ENCODE measurements at places on chromosomes 4 and X.

GRCh38 chr4:1152290-1152689 is 20.1 kb downstream of the SPON2 start:
- no peak for DNase-seq

DNA sequence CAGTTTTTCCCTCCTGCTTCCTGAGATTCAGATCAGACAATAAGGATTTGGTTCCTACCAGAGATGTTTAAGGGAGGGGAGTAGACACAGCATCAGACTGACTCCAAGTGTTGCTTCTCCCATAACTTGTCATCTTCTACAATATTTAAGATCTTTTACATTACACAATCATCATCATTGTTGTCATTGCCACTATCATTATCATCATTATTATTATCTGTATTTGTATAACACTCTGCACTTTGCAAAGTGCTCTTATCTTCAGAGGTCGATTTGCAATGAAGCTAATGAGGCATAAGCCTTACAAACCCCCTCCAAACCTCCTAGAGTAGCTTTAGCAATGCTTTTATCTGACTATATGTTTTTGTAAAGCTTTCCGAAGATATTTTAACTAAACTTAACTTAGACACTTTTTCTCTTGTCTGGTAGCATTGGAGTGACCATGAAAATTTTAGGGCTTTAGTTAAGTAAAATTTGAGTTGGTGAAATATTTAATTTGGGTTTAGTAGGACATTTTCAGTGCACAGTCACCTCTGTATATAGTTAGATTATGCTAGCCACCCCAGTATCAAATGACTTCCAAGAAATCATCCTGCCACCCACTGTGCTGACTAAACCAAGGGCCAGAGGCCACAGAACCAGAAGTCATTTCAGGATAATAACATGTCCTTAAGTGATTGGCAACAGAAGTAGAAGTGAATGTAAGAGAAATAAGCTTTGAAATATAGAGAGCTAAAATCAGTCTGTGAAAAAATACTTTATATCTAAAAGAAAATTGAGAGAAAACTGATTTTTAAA is 124.2 kb upstream of the NRK start:
- DNase-seq, result no peak

- DNase-seq, result no peak
Observed at GRCh38 chr4:164997324-164997723, 19.9 kb upstream of the TRIM61 start.

DNA sequence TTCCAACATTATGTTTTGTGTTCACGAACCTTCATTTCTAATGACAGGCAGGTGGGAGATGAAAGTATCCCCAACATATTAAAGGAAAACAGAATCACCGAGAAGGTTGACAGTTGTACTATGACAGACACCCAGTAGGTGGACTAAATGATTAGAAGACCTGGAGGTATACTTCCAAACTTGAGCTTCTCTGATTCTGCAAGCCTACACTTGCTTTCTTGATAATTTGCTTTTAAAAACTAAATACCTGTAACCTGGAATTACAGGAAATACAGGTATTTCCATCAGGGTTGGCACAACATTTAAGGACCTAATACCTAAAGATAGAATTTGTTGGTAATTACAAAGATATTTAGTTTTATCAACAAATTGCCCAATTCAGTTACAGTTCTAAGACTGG is 43.4 kb downstream of the C4orf51 start:
- DNase-seq, result no peak

GRCh38 chrX:41960142-41960541 is 36.8 kb upstream of the CASK start:
- no peak for DNase-seq

GRCh38 chr4:144646523-144647094 is 653 bp downstream of the HHIP start:
- no peak for DNase-seq

- no peak for DNase-seq
Observed at GRCh38 chr4:146442801-146443200, 78.9 kb downstream of the SLC10A7 start.

GRCh38 chrX:34749896-34750295 is 92.8 kb upstream of the TMEM47 start:
- no peak for DNase-seq

DNA sequence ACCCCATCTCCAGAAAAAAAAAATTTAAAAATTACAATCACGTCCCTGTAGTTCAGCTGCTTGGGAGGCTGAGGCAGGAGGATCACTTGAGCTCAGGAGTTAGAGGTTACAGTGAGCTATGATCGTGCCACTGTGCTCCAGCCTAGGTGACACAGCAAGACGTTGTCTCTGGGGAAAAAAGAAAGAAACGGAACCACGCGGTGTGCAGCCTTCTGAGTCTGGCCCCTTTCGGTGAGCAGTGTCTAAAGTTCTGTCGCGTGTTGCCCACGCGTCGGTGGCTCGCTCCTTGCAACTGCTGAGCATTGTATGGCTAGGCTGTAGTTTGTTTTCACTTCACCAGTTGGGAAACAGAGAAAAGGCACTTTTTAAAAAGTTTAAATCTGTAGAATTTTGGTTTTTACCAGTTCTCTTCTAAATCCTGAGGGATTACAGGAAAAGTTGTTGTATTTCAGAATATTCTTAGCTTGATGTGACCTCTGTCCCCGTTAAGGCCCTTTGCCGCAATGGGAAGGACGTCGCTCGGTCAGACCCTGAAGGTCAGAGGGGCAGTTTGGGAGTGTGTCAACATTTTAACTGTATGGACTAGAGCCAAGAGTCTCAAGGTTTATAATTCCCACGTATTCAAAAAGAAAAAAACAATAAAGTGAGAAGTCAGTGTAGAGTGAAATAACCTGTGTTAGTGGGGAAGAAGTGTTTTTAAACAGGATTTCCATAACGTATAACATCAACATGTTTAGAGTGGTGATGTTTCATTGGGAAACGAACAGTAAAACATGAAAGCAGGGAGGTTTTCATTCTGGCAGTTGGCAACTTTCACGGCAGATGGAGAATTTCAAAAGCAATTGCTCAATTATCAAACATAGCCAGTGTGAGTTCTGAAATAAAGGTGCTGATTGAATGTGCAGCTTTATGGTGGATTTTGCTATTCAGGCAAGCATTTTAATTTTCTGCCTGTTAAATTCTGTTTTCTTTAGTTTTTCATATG is 45.8 kb upstream of the MSANTD1 start:
- no peak for DNase-seq

- no peak for DNase-seq
Observed at GRCh38 chr4:5717449-5718158, 6.6 kb downstream of the EVC start.

GRCh38 chrX:155105919-155106318 is 34.6 kb downstream of the BRCC3 start:
- DNase-seq, result no peak

DNA sequence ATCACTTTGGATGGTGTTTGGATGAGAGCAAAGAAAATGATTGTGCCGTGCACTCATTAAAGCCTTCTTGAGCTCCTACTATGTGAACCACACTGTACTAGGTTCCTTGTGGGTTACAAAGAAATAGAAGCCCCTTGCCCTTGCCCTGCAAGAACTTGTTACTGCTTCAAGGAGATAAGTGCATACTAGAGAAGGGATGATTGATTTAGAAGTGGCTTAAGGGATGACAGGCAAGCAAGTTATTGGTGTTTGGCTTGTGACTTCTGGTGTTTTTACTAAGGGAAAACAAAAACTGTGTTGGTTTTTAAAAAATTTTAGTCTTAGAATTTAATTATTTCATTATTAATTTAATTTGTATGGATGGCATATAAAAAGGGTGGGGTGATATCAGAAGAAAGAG is 67.4 kb downstream of the IL21 start:
- DNase-seq, result no peak

DNA sequence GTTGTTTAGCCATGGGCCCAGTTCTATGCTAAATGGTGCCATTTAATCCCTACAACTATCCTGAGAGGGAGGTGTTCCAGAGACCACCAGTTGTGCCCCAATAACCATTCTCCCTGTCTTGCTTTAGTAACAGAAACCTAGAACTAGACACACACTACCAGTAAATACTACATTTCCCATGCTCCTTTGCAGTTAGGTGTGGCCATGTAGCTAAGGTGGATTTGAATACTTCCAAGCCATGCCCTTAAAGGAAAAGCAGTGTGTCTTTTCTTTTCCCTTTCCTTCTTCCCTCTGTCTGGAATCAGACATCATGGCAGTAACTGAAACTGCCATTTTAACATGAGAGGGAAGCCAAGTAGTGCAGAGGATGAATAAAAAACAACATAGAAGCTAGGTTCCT is 90.9 kb upstream of the TMEM33 start:
- DNase-seq, result no peak

GRCh38 chrX:134679221-134679620 is 20.9 kb upstream of the PLAC1 start:
- DNase-seq, result no peak

GRCh38 chrX:96568071-96568470 is 116.6 kb upstream of the DIAPH2 start:
- no peak for DNase-seq

GRCh38 chrX:136199365-136199764 is 51.8 kb downstream of the MAP7D3 start:
- DNase-seq, result no peak

DNA sequence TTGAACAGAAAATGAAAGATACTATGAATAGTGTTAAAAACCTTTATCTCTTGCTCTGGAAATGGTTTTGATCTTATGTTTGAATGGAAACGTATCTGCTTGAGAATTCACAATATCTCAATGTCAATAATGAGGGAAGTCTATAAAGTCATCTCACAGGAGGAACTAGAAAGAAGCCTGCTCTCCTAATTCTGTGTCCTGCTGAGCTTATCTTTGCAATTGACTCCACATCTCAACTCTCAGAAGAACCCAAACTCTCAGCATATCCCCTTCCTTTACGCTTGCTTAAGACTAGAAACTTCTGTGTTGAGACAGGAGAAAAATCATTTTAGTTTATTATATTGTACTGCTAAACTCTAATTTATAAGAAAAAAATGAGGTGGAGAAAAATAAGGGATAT is 8.3 kb upstream of the PF4V1 start:
- no peak for DNase-seq

GRCh38 chr4:113880240-113881028 is 99.0 kb downstream of the ARSJ start:
- no peak for DNase-seq

GRCh38 chr4:140706276-140706625 is 49.9 kb downstream of the TBC1D9 start:
- DNase-seq, result no peak

GRCh38 chr4:105022811-105023667 is 123.6 kb upstream of the TET2 start:
- DNase-seq, result no peak

- no peak for DNase-seq
Observed at GRCh38 chrX:97189668-97190067, 306.0 kb downstream of the RPA4 start.

- no peak for DNase-seq
Observed at GRCh38 chrX:124023838-124024238, 62.3 kb downstream of the STAG2 start.

GRCh38 chr4:168725930-168726329 is 229.1 kb downstream of the PALLD start:
- DNase-seq, result no peak

DNA sequence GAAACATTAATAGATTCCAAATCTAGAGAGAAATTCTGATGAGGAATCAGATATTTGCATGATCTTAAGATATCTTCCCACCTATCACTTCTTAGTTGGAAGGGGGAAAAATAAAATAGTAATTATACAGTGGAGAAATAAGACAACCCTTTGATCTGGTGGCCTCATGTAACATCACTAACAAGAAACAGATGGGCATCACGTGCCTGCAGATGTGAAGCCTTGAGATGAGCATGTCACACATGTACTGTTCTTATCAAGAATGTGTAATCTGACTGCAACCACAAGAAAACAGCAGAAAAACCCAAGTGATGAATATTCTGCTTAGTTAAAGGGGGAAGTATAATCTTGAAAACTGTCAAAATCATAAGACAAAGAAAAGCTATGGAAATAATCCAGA is 31.4 kb upstream of the NKX6-1 start:
- DNase-seq, result no peak

DNA sequence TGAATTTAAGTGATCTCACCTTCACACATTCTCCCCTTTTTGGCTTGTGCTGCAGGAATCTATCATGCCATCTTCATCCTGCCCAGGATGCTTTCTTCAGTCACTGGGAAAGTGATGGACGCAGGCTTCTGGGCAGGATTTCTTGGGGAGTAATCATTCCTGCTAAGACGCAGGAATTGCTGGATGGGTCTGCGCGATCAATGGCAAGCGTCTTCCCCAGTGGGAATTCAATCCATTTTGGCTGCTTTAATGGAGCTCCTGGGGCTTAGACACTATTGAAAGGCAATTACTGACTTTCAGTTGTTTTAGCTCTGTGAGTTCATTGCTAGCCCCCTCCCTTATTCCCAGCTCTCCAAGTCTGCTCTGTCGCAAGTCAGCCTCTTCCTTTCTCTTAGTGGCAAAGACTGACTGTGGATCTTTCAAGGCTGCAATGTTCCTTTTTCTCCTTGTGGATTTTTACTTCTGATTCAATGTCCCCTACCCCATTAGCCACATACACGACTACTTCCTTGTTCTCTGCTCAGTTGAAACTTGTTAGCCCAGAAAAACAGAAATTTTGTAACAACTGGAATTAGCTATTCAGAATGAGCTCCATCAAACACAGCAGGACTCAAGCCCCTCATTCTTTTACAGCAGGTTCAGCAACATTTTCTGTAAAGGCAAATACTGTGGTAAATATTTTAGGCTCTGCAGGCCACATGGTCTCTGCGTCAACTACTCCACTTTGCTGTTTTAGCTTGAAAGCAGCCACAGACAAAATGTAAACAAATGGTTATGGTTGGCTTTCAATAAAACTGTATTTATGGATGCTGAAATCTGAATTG is 154.9 kb downstream of the ASB9 start:
- DNase-seq, result no peak

- no peak for DNase-seq
Observed at GRCh38 chrX:115399306-115399705, 109.8 kb downstream of the LUZP4 start.

GRCh38 chr4:153222707-153223426 is 18.6 kb downstream of the TRIM2 start:
- DNase-seq, result no peak

DNA sequence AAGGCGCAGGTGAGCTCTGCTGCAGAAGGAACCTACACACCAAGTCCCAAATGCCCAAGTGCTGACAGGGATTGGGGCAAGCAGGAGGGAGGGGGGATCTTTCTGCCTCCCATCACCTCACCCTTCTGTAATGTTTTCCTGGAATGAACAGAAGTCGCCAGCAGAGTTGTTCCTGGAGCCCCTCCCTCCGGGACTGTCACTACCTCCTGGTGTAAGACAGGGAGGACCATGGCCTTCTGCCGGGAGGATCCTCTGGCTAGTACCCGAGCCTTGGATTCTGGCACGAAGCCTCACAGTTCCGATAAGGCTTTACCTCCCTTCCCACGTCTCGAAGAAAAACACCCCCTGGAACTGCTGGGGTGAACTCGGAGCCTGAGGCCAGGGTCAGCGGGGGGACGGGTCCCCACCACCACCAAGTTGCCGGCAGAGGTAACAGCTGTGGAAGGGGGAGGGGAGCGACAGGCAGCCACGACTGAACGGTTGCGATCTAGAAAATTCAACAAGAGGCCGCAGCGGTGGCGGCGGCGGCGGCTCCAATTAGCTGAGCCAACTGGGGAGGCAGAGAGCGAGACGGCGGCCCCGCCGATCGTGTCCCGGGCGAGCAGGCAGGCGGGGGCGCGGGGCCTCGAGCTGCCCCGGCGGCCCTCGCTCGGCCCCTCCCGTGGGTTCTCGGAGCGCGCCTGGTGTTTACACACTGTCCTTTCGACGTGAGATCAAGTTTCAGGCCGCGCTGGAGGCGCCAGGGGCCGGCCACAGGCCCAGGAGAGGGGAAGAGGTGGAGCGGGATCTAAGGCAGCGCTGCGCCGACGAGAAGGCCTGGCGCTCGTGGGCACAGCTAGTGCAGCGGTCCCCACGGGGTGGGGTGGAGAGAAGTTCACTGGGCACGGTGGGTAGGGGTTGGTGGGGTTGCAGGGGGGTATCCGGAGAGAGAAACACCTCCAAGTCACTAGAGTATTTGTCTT is 53.7 kb upstream of the BCOR start:
- DNase-seq, result no peak

Data from stimulated activated CD4-positive, alpha-beta T cell treated with anti-CD3 and anti-CD28 coated beads, TNF-alpha, amount 100 ng/mL, for 48 hours (primary cell).